Pons (tissue), 1 donor: ENCODE measurements at places on chromosomes 12 and 14.

- DNase-seq, result no peak
These were observed 1.7 kb downstream of the OTUB2 start for GRCh38 chr14:94027566-94028449.

- no peak for DNase-seq
These were observed 67.2 kb downstream of the TBC1D30 start for GRCh38 chr12:64891629-64892028.

DNA sequence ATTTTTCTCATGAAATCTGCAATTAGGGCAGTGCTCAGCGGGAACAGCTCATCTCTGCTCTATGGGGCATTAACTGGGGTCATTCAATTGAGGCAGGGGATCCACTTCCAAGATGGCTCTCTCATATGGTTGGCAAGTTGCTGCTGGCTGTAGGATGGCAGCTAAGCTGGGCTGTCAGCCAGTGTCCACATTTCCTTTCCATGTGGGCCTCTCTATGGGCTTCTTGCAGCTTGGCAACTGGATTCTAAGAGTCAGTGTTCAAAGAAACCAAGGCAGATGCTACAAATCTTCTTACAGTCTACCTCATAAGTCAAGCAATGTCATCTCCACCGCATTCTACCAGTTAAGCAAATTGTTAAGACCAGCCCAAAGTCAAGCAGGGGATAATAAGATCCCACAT is 50.3 kb upstream of the TMCC3 start:
- DNase-seq, result no peak

DNA sequence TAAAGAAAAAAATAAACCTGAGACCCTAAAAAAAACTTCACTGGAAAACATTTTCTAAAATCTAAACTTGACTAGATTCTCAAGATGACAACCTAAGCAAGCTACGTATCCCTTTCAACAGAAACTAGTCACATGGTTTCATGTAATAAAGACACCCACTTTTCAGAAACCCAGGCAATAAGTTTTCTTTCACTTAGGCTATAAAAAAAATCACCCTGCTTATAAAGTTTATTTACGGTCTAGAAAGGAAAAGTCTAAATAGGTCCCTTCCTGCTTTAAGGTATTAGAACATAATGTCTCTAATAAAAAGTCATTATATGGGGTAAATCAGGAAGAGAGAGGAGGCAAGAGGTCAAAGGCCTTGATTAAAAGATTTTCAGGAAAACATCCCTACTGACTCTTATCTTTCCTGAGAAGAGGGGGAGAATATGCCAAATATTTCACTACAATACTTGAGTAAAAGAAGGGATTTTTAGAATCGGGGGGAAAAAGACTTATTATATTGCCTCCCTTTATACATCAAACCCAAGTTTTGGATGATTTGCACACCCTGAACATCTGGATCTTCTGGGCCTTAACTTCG is 9.5 kb downstream of the CLIP1 start:
- no peak for DNase-seq

DNA sequence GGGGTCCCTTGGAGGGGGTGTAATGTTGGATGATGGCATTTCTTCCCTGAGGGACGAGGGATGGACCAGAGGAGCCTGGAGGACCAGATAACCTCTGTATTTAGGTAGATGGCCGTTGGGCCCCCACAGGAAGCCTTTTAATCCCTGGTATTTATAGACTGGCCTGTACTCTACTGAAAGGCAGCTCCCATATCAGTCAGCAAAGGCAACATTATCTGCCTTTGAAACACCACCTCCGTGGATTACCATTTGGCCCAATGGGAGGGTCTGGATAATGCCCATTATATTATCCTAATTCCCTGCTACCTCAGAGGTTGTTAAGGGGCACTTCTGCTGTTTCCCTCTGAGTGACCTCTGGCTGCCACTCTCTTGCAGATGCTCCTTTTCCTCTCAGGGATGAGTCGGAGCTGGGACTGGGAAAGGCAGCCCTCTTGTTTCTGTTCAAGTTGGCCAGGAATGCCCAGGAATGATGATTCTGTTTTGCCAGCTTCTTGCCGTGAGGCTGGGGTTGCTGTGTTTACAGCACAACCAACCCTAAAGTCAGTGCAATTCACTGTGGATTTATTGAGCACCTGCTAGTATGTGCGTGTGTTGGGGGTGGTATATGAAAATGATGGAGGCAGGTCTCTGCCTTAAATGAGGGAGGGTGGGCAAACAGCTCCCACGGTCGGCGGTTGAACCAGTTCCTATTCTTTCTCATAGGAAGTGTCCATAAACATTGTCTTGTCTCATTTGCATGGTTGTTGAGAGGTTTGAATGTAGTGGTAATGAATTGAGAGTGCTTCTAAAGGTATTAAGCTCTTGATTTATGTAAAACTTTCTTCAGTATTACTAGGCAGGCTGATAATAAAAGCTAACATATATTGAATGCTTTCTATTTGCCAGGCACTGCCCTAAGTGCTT is 18.1 kb downstream of the SUSD6 start:
- DNase-seq, result no peak

DNA sequence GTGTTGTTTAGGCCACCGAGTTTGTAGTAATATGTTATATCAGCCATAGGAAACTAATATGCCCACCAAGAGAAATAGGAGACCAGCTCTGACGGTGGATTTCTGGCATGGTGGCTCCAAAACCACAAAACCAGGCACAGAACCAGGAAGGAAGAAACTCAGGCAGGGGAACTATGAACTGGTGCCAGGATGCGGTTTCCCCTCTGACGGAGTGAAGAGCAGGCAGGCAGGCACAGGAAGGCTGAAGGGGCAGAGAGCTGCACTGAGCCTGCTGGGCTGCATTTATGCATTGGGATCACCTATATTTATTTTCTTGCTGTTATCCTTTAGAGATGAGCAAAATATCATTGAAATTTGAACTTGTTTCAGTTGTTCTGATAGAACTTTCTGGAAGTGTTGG is 479.4 kb downstream of the VRK1 start:
- DNase-seq, result no peak

- DNase-seq, result no peak
These were observed 393.4 kb downstream of the GLT1D1 start for GRCh38 chr12:129246630-129247029.

DNA sequence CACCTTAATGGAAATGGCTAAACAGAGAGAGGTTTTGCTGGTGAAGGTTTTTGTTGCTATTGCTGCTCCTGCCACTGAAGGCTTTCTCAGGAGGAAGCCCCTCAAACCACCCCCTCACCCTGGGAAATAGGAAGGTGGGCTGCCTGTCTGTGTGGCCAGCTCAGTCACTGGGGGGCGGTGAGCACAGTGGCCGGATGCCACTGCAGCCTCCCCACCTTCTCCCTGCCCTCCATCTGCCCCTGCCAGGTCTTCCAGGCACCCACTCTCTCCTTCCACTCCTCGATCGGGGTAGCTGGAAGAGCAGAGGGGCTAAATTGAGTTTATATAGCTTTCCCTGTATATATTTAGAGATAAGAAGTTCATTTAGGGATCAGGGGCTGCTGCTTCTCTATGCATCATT is 80.8 kb downstream of the PAPOLA start:
- DNase-seq, result no peak

DNA sequence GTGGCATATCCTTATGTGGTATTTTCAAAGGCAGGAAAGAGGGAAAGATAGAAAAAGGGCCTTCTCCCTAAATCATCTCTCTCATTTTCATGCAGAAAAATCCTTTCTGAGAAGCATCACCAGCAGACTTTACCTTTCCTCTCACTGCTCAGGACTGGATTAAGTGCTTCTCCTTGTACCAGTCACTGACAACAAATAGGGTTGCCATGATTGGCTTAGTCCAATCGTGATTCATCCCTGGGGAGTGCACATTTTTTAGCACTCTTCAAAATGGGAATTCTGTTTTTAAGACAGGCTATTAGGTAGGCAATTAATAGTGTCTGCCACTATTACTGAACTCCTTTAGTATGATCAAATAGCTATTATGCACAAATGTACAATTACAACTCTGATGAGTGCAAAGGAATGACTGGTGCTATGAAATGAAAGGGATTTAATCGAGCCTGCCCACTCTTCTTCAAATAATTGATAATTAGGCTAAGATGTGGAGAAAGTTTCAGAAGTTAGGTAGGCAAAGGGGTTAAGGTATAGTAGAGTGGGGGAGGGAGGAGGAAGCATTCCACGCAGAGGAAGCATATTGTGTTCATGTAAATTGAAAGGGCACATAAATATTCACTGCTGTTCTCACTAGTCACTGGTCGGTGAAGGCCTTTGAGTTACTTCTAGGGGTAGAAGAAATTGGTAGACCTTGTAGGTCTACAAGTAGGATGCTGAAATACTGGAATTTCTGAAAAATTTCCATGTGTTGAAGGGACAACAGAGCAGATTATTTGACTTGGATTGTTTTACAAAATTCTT is 84.0 kb downstream of the MSRB3 start:
- DNase-seq, result no peak

DNA sequence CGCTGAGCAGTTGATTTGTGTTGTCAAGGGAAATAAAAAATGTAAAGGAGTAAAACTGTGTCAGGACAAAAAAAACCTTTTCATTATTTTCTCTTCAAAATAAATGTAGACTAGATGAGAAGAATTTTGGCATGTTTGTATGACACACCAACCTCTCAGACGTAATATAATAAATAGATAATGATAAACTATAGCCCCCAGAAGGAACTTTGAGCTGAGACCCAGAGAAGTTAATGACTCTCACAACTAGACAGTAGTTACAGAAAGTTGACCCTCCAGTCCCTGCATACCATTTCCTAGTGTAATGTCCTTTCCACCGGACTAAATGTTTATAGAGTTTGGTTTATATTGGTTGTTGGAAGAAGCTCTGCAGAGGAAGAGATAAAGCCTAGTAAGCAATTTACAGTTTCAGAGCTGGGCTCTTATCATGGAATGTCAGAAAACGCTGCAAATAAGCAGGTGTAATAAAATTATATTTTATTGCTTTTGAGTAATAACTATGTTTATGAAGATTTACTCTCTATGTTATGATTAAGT is 97.3 kb downstream of the TRHDE start:
- no peak for DNase-seq

GRCh38 chr14:21191809-21192446 is 36.1 kb upstream of the OR5AU1 start:
- DNase-seq, result peak; percentile 42

GRCh38 chr12:100127766-100128511 is 14.7 kb downstream of the BLTP3B start:
- DNase-seq, result no peak

GRCh38 chr14:20836668-20837338 is 34.2 kb upstream of the RNASE1 start:
- peak; percentile 78 for DNase-seq

GRCh38 chr12:4164559-4165558 is 108.7 kb upstream of the CCND2 start:
- DNase-seq, result no peak

GRCh38 chr12:48969833-48970701 is 1.5 kb downstream of the WNT10B start:
- DNase-seq, result no peak

DNA sequence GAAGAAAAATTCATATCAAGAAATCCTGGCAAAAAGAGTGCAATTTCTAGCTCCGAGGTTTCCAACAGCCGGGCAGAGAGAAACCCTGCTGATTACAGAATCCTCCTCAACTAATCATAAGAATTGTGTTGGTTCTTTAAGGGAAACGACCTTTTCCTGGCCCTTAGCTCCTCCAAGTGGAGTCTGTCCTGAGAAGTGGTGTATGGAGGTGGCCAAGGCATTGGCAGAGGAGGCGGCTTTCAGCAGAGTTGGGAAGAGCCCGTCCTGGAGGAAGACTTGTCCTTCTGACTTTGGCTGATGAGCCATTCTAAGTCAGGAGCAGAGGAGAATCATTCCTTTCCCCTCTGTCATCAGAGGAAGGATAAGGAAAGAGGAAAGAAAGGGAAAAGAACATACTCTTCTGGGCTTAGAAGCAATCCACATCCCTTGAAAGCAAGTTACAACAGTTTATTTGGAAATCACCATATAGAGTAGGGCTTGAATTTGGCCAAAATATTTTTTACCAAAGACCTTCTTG is 46.5 kb upstream of the PTCSC3 start:
- no peak for DNase-seq

- no peak for DNase-seq
These were observed 326.1 kb downstream of the CACNA1C start for GRCh38 chr12:2378835-2379330.

- no peak for DNase-seq
These were observed 646 bp downstream of the ST8SIA1 start for GRCh38 chr12:22333713-22334409.

- no peak for DNase-seq
These were observed 280.3 kb downstream of the BCAT1 start for GRCh38 chr12:24668563-24668962.

GRCh38 chr14:37124614-37125013 is 47.8 kb downstream of the SLC25A21 start:
- no peak for DNase-seq

GRCh38 chr12:125346362-125346761 is 281.1 kb downstream of the AACS start:
- DNase-seq, result peak; percentile 60

DNA sequence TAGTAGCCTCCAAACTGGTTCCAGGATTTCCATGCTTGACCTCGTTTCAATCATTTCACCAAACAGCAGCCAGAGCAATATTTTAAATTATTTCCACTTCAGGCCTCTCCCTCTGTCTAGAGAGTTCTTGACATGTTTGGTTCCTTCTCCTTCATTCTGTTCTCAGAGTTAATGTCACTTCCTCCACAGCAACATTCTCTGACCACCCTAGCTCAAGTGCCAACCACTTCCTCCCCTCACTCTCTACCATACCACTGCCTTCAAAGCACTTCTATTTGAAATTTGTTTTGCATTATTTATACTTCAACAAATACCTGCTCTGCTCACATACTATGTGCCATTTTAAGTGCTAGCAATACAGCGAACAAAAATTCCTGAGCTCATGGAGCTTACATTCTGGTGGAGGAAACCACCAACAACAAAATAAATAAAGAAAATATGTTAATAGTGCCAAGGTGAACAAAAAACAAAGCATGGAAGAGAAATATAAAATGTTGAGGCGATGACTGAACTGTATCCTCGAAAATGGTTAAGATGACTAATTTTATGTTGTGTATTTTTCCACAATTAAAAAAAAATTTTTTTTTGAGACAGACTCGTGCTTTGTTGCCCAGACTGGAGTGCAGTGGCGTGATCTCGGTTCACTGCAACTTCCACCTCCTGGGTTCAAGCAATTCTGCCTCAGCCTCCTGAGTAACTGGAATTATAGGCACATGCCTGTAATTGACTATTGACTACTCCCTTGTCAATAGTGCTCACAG is 17.3 kb downstream of the BAZ1A start:
- no peak for DNase-seq

DNA sequence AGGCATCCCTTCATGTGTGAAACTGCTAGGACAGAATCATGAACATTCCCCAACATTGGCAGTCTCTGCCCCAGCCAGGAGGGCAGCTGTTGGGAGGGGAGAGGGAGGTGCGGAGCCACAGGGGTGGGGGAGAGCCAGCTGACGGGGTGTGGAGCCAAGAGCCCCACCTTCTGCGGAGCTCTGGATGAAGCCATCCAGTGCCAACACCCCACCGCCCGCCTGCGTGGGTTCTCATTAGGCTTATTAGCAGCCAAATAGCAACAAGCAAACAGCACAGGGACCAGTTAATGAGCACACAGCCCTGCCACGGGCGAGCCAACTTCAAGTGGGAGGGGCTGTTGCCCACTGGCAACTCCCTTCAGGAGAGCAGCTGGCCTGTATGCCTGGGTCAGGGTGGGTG is 12.1 kb downstream of the LTBP2 start:
- no peak for DNase-seq
